ENCODE measurements at places on chromosomes 1 and 21. TPM values are rescaled to one million over a fixed set of nuclear protein-coding genes. Genes with fewer than 3 reads are reported as not detected.
A peak's percentile ranks its signal among the peaks of the same experiment; 100 is the strongest.

DNA sequence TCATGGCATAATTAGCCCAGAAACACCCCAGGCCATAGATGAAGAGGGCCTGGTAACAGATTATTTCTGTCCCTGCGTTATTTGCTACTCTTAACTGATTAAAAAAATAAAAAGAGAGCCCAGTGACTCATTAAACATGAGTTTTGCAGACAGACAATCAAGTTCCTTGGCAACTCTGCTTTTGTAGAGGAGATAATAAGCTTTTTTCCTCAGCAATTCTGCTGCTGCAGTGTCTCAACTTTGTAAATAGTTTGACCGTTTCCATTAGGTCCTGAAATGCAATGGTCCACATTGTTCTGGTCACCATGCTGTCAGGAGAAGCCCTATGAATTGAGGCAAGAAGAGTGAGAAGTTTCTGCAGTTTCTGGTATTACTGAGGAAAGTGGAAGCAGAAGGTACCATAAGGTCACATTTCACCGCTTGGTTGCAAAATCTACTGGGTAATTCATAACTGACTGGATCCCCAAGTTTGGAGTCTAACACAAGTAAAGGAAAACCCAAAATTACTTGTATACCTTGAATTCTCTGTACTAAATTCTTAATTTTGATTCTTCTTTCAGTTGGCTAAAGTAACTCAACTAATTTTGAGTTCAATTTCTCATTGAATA, 139.5 kb downstream of the ZZZ3 start:
- DNase-seq, result no peak

- DNase-seq, result no peak
These were observed 144.0 kb downstream of the MAGI3 start for GRCh38 chr1:113534130-113534817.

GRCh38 chr21:42694751-42695696, 41.6 kb downstream of the PDE9A start:
- no peak for DNase-seq

DNA sequence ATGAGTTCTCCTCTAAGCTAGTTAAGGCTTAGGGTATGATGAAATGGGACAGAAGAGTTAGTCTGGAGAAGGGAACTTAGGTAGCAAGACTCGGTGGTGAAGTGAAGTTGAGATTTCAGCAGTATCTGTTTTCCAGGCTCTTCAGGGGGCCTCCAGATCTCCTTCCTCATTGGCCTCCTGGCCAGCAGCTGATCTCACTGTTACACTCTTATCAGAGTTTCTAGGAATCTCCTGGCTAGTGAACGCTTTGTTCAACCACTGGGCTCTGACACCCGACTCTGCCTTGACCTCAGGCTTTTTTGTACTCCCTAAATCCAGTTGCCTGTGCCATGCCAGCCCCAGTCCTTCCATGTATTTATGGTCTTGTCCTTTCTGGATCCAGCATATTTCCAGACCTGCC, 311.0 kb downstream of the ASTN1 start:
- no peak for DNase-seq

- no peak for DNase-seq
These were observed 2.0 kb downstream of the EDARADD start for GRCh38 chr1:236395947-236396664.

GRCh38 chr1:173475564-173476196, 1.5 kb upstream of the PRDX6 start:
- DNase-seq, result no peak

GRCh38 chr1:10657088-10657847, 139.2 kb downstream of the CASZ1 start:
- no peak for DNase-seq

GRCh38 chr21:34523019-34523555, 11.1 kb upstream of the KCNE1 start:
- no peak for DNase-seq

DNA sequence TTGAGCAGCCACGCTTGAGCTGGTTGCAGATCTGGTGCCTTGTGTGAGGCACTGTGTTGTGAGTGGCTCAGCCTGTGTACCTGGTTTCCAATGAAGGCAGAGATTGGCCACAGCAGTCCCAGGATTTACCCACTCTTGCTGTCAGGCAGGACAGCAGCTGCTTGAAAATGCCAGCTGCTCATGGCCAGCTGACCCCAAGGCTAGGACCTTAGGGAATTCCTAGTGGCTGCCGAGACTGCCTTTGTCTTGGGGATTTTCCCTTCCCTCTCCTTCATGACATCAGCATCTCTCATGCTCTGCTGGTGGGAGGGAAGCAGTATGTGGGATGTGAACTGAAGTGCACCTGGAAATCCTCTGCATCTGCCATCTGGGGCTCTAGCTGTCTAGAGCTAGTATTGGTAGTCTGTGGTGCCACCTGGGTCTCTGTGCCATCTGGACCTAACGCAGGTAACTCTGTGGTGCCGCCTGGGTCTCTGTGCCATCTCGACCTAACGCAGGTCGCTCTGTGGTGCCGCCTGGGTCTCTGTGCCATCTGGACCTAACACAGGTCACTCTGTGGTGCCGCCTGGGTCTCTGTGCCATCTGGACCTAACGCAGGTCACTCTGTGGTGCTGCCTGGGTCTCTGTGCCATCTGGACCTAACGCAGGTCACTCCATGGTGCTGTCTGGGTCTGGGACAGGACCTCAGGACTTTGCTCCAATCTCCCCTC, 3.8 kb upstream of the LRRC47 start:
- DNase-seq, result no peak

- no peak for DNase-seq
These were observed 19.2 kb upstream of the CLSTN1 start for GRCh38 chr1:9842781-9843575.

- DNase-seq, result no peak
These were observed 2.6 kb upstream of the NPPA start for GRCh38 chr1:11850156-11850555.

- DNase-seq, result no peak
These were observed 13.9 kb upstream of the IL6R start for GRCh38 chr1:154391086-154391770.

GRCh38 chr1:59143811-59144210, 153.1 kb upstream of the FGGY start:
- DNase-seq, result no peak

GRCh38 chr1:198245379-198245778, 88.6 kb downstream of the NEK7 start:
- no peak for DNase-seq

DNA sequence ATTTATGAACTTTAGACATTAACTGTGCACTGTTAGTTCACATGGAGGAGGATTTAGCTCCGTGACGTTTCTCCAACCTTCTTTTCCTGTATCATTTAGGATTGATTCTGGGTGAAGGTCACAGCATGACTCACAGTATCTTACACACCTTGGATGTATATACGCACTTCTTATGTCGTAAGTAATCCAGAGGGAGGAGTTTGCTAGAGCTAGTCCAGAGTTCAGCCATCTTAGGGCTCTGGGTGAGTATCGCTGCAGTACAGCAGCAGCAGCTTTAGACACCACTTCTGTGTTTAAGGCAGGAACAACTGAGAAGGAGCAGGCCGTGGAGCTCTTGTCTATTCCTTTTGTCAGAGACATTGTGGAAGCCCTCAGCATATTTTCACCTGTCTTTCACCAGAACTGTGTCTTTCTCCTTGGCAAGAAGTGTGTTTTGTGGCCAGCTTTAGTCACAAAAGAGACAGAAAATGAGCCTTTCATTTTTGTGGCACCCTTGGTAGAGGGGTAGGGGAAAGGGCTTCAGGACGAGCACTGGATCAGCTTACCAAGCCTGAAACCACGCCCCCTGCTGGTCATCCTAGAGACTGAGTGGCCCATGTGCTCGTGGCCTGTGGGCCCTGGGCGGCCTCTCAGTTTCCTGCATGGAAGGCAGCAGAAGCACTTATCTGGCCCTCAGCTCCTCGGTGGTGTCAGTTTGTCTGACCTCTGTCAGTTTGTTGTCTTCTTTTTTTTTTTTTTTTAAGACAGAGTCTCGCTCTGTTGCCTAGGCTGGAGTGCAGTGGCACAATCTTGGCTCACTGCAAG, 64.0 kb downstream of the ADARB1 start:
- peak; percentile 61 for DNase-seq

- DNase-seq, result no peak
These were observed 53.9 kb downstream of the EDN2 start for GRCh38 chr1:41430582-41430981.

Gene C4BPB
- total RNA-seq, result 6.0 TPM

Gene MCOLN3
- total RNA-seq, result 5.3 TPM

Gene NMNAT2
- total RNA-seq, result 11.3 TPM

Gene SPRR2E
- not detected for total RNA-seq

Gene PLK3
- total RNA-seq, result 60.8 TPM

Gene ARMH1
- total RNA-seq, result 1.1 TPM

Gene TMEM240
- total RNA-seq, result 3.4 TPM

Gene OPTC
- not detected for total RNA-seq

Gene CYP4Z1
- 5.2 TPM for total RNA-seq

Gene GBP1
- 250 TPM for total RNA-seq

Gene CELA3A
- total RNA-seq, result 2.4 TPM

Gene CFHR3
- not detected for total RNA-seq
